ENCODE measurements at places on chromosomes 12 and 14.

- peak; percentile 67 for DNase-seq
- H3K36me3 ChIP-seq = no peaks in the 10 kb centered on the region
- peaks cover 13% of the 10 kb centered on the region for H3K4me1 ChIP-seq
- no peak overlapping the region for H3K27ac ChIP-seq
- peaks cover 24% of the 10 kb centered on the region for H3K27me3 ChIP-seq
Observed at GRCh38 chr14:80164991-80165721, 46.1 kb downstream of the DIO2 start.

DNA sequence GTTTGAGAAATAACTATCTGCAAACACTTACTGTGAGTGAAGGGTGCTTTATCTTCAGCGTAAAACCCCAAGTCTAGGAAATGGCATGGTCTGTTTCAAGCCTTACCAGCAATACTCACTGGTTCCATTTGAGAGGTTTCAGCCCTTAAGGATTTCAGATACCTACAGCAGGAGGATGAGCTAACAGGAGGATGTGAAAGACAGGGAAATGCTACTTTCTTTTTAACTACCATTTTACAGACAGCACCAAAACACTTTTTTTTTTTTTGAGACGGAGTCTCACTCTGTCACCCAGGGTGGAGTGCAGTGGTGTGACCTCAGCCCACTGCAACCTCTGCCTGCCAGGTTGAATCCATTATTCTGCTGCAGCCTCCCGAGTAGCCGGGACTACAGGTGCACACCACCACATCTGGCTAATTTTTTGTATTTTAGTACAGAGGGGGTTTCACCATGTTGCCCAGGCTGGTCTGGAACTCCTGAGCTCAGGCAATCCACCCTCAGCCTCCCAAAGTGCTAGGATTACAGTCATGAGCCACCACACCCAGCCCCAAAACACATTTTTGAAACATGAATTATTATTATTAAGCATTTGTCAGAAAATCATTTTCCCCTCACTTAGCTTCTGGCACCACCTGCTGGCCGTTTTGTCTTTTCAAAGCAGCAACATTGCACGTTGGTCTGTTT is 4.6 kb downstream of the MTRFR start:
- no peaks in the 10 kb centered on the region for H3K36me3 ChIP-seq
- 0 out of 2 replicates have a peak overlapping the region, but pooled peaks have one; percentile 6 for H3K27ac ChIP-seq
- H3K4me1 ChIP-seq = peaks cover 10% of the 10 kb centered on the region
- H3K4me3 ChIP-seq = no peak overlapping the region
- peak; percentile 87 for DNase-seq
- H3K27me3 ChIP-seq = no peaks in the 10 kb centered on the region

DNA sequence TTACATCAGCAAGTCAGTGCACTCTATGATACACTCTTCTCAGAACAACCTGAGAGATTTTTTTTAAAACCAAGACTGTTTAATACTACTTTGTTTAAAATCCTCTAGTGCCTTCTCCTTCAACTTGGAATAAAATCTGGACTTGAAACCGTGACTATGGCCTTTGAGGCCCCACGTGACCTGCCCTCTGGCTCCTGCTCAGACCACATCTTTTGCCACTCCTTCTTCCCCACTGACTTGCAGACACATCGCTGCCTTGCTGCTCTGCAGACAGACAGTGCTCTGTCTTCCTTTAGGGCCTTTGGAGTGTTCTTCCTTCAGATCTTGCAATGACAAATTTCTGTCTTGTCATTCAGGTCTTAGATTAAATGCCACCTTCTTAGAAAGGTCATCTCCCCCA is 48.5 kb downstream of the TTC8 start:
- H3K27ac ChIP-seq = no peak overlapping the region
- no peak for DNase-seq
- no peaks in the 10 kb centered on the region for H3K27me3 ChIP-seq
- H3K36me3 ChIP-seq = peaks cover 26% of the 10 kb centered on the region

DNA sequence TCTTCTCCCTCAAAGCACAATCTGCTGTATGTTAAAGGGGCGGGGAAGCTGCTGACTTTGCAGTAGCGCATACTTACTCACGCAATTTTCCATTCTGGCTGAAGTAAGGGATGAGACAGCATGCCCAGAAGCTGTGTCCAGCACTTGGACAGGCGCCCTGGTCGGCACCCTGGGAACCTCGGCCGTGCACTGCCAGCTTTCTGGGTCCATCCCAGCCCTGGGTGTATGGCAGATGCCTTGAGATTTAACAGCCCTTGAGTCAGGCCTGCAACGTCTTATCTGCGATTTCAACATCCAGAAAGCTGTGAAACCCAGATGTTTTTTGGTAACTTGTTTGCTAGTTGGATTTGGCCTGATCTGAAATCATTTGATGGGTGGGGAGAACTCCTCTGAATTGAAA is 16.1 kb downstream of the EML1 start:
- DNase-seq = peak; percentile 98
- H3K27ac ChIP-seq = peak overlapping the region; percentile 80
- H3K27me3 ChIP-seq = no peaks in the 10 kb centered on the region
- peaks cover 36% of the 10 kb centered on the region for H3K4me1 ChIP-seq
- H3K36me3 ChIP-seq = no peaks in the 10 kb centered on the region

- H3K36me3 ChIP-seq = no peaks in the 10 kb centered on the region
- no peaks in the 10 kb centered on the region for H3K27me3 ChIP-seq
- H3K4me3 ChIP-seq = no peak overlapping the region
- no peak for DNase-seq
- no peaks in the 10 kb centered on the region for H3K4me1 ChIP-seq
Observed at GRCh38 chr14:89586258-89587135, 169.5 kb upstream of the FOXN3 start.

GRCh38 chr12:75658901-75659823 is 147.8 kb upstream of the KRR1 start:
- H3K4me1 ChIP-seq = peaks cover 52% of the 10 kb centered on the region
- H3K27me3 ChIP-seq = no peaks in the 10 kb centered on the region
- H3K27ac ChIP-seq = peak overlapping the region; percentile 81
- peak; percentile 86 for DNase-seq
- H3K4me3 ChIP-seq = no peak overlapping the region

DNA sequence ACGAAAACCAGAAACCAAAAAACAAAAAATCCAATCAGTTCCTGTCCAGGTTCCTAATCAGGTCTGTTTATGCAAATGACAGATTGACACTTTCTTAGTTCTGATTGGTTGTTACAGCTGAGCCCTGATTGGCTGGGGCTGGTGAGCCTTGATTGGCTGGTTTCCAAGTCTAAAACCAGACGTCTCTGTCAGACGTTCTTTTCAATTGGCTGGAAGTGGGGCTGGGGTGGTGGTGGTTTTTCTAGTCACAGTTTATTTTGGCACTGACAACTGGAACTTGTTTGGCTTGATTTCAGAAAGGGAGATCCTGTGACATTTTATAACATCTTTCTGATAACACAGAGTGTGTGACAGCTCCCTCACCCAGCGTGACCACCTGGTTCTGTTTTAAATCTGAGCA is 36.1 kb upstream of the PRICKLE1 start:
- no peaks in the 10 kb centered on the region for H3K27me3 ChIP-seq
- no peak overlapping the region for H3K4me3 ChIP-seq
- DNase-seq = no peak
- no peaks in the 10 kb centered on the region for H3K36me3 ChIP-seq
- no peaks in the 10 kb centered on the region for H3K4me1 ChIP-seq

DNA sequence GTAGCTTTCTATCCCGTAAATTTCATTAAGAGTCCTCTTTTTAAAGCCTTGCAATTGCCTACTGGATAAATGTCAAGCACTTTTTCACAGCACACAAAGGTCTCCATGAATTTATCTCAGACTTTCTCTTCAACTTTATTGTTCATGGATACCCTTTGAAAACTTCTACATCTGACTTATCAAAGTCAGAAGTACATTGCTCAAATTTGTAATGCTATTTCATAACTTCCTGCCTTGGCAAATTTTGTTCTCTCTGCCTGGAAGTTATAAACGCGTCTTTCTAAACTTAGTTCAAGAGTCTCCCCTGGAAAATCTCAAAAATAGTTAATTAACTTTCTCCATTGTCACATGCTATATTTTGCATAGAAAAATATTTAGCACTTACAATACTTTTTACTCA is 55.9 kb upstream of the RERGL start:
- H3K4me3 ChIP-seq = peak overlapping the region; percentile 33
- H3K4me1 ChIP-seq = peaks cover 18% of the 10 kb centered on the region
- H3K36me3 ChIP-seq = no peaks in the 10 kb centered on the region
- H3K27ac ChIP-seq = no peak overlapping the region
- DNase-seq = peak; percentile 38

DNA sequence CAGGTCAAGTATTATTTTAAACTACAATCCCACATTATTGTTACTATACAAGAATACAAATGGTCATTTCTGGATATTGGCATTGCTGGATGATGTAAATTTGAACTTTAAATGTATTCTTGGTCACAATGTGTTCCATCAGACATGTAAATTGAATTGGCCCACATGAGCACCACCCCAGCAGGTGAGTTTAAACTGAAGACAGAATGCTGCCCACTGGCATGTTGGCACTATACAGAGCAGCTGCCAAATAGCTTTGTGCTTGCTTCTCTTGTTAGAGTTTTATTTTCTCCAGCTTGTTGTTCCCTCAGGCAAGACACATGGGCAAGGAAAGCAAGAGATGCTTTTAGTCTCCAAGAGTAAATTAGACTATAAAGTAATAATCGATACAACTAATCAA is 98.6 kb downstream of the C12orf50 start:
- no peaks in the 10 kb centered on the region for H3K27me3 ChIP-seq
- H3K36me3 ChIP-seq = no peaks in the 10 kb centered on the region
- H3K4me1 ChIP-seq = no peaks in the 10 kb centered on the region
- DNase-seq = no peak
- no peak overlapping the region for H3K4me3 ChIP-seq

DNA sequence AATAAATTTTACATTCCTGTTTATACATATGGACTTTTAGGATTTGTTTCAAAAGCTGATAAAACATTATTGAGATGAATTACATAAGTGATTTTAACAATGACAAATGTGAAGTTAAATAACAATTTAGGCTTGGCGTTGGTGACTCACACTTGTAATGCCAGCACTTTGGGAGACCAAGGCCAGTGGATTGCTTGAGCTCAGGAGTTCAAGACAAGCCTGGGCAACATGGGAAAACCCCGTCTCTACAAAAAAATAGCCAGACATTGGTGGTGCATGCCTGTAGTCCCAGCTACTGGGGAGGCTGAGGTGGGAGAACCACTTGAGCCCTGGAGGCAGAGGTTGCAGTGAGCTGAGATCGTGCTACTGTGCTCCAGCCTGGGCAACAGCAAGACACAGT is 7.4 kb downstream of the ACOT2 start:
- H3K27me3 ChIP-seq = no peaks in the 10 kb centered on the region
- H3K27ac ChIP-seq = no peak overlapping the region
- H3K36me3 ChIP-seq = peaks cover 13% of the 10 kb centered on the region
- no peak for DNase-seq
- 0 out of 2 replicates have a peak, but pooled peaks cover 3% of the 10 kb centered on the region for H3K4me1 ChIP-seq

- H3K36me3 ChIP-seq = no peaks in the 10 kb centered on the region
- DNase-seq = peak; percentile 95
- H3K27me3 ChIP-seq = no peaks in the 10 kb centered on the region
- peak overlapping the region; percentile 92 for H3K27ac ChIP-seq
Observed at GRCh38 chr14:59254146-59254910, 65.9 kb downstream of the DAAM1 start.

- peak; percentile 43 for DNase-seq
- no peaks in the 10 kb centered on the region for H3K4me1 ChIP-seq
- H3K27ac ChIP-seq = no peak overlapping the region
- no peak overlapping the region for H3K4me3 ChIP-seq
- no peaks in the 10 kb centered on the region for H3K36me3 ChIP-seq
Observed at GRCh38 chr12:9372202-9372601, 164.0 kb upstream of the PZP start.

- H3K27me3 ChIP-seq = no peaks in the 10 kb centered on the region
- no peaks in the 10 kb centered on the region for H3K36me3 ChIP-seq
- H3K4me3 ChIP-seq = no peak overlapping the region
- no peaks in the 10 kb centered on the region for H3K4me1 ChIP-seq
- DNase-seq = no peak
- H3K27ac ChIP-seq = no peak overlapping the region
Observed at GRCh38 chr12:88715673-88716072, 135.4 kb upstream of the KITLG start.

- H3K4me3 ChIP-seq = no peak overlapping the region
- no peak overlapping the region for H3K27ac ChIP-seq
- DNase-seq = no peak
- no peaks in the 10 kb centered on the region for H3K27me3 ChIP-seq
- H3K4me1 ChIP-seq = peaks cover 44% of the 10 kb centered on the region
- H3K36me3 ChIP-seq = no peaks in the 10 kb centered on the region
Observed at GRCh38 chr14:61929651-61930050, 167.4 kb downstream of the SNAPC1 start.

GRCh38 chr12:98939350-98939749 is 294.3 kb downstream of the APAF1 start:
- DNase-seq = peak; percentile 72
- H3K27me3 ChIP-seq = no peaks in the 10 kb centered on the region
- H3K27ac ChIP-seq = no peak overlapping the region

- no peaks in the 10 kb centered on the region for H3K27me3 ChIP-seq
- H3K36me3 ChIP-seq = no peaks in the 10 kb centered on the region
- H3K27ac ChIP-seq = no peak overlapping the region
Observed at GRCh38 chr12:80936353-80936641, 1.4 kb downstream of the LIN7A start.

DNA sequence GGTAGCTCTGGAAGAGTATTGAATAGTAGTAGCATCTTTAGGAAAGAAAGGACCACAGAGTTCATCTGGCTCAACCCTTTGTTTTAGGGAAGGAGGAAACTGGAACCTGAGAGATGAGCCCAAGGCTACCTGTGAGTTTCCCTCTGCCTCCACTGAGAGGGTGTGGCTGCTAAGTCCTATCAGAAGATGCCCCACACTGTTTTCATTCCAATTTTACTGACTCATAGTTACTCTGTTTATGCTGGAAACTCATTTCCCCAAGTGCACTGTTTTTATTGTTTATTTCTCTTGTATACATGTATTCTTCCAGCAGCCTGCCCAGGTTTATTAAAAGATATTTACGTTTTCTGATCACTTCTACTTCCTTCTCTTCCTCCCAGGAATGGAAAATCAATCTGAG is 127.4 kb upstream of the ARHGAP5 start:
- H3K27me3 ChIP-seq = no peaks in the 10 kb centered on the region
- no peaks in the 10 kb centered on the region for H3K36me3 ChIP-seq
- no peak overlapping the region for H3K4me3 ChIP-seq

DNA sequence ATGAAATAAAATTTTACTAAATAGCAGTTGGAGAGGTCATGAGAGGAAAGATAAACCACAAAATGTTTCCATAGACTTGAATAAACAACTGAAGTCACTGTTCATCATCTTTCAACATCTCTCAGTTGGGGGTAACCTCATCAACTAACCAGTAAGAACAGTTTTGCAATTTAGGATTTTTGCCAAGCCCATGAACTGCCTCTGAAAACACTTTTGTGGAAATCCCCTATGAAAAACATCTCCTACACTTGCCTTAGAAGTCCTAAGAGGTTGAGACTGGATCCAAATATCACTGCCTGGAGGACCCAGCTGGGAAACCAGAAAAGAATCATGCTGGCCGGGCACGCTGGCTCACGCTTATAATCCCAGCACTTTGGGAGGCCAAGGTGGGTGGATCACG is 273.1 kb downstream of the C12orf50 start:
- no peaks in the 10 kb centered on the region for H3K36me3 ChIP-seq
- no peak overlapping the region for H3K4me3 ChIP-seq
- peak; percentile 58 for DNase-seq
- H3K27me3 ChIP-seq = no peaks in the 10 kb centered on the region
- no peak overlapping the region for H3K27ac ChIP-seq

- no peak overlapping the region for H3K27ac ChIP-seq
- 0 out of 2 replicates have a peak, but pooled peaks cover 2% of the 10 kb centered on the region for H3K4me1 ChIP-seq
- H3K36me3 ChIP-seq = no peaks in the 10 kb centered on the region
- H3K4me3 ChIP-seq = no peak overlapping the region
- peak; percentile 25 for DNase-seq
Observed at GRCh38 chr12:123891516-123892179, 81.0 kb downstream of the CCDC92 start.
